Fibroblast of skin of scalp (primary cell): ENCODE measurements at places on chromosomes 5 and 9.

DNA sequence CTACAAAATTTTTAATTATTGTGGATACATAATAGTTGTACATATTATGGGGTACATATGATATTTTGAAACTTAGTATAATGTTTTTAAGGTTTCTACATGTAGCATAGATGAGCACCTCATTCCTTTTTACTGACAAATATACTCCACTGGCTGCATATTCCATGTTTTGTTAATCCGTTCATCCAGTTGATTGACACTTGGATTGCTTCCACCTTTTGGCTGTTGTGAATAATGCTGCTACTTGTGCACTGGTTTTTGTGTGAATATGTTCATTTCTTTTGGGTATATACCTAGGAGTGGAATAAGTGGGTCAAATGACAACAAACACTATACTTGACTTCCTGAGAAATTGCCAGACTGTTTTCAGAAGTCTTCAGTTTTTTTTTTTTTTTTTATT is 2.8 kb upstream of the ENTREP1 start:
- no peak for DNase-seq

DNA sequence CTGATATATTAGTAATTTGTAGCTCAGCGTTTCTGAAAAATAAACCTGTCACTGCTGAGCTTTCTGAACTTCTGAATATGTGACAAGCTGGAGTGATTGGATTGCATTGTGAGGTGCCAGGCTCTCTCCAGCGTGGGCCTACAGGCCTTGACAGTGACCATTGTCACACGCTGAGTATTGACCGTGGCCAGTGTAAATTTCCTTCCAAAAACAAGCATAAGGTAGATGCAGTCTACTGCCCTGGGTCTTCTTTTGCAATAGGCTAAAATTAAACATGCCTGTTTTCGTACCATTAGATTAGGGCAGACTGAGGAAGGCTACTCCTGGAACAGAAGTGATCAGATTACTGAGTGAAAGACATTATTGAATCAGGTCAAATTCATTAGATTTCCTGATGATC is 60.2 kb downstream of the SPEF2 start:
- no peak for DNase-seq

GRCh38 chr5:156914371-156914737 is 48.7 kb downstream of the TIMD4 start:
- DNase-seq: no peak

- peak; percentile 62 for DNase-seq
Observed at GRCh38 chr9:84296146-84296843, 44.3 kb downstream of the SLC28A3 start.
